Fibroblast of pulmonary artery (primary cell): ENCODE measurements at places on chromosomes 16 and 17.
A peak's percentile ranks its signal among the peaks of the same experiment; 100 is the strongest.

GRCh38 chr17:4220655-4221054, 43.1 kb downstream of the ANKFY1 start:
- DNase-seq, result peak; percentile 44

GRCh38 chr17:74491626-74492025, 25.2 kb downstream of the CD300A start:
- DNase-seq, result no peak

DNA sequence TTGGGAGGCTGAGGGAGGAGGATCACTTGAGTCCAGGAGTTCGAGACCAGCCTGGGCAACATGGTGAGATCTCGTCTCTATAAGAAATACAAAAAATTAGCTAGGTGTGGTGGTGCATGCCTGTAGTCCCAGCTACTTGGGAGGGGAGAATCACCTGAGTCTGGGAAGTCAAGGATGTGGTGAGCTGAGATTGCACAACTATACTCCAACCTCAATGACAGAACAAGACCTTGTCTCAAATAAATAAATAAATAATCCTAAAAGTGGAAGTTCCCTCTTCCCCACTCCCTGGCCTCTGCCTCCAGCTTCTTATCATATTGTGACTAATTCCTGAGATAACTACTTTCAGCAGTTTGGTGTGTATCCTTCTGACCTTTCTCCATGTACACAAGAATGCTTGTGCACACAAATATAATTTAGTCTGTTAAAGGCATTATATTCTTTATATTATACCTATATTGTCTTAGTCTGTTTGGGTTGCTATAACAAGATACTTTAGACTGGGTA, 23.5 kb upstream of the DNAJA2 start:
- no peak for DNase-seq

DNA sequence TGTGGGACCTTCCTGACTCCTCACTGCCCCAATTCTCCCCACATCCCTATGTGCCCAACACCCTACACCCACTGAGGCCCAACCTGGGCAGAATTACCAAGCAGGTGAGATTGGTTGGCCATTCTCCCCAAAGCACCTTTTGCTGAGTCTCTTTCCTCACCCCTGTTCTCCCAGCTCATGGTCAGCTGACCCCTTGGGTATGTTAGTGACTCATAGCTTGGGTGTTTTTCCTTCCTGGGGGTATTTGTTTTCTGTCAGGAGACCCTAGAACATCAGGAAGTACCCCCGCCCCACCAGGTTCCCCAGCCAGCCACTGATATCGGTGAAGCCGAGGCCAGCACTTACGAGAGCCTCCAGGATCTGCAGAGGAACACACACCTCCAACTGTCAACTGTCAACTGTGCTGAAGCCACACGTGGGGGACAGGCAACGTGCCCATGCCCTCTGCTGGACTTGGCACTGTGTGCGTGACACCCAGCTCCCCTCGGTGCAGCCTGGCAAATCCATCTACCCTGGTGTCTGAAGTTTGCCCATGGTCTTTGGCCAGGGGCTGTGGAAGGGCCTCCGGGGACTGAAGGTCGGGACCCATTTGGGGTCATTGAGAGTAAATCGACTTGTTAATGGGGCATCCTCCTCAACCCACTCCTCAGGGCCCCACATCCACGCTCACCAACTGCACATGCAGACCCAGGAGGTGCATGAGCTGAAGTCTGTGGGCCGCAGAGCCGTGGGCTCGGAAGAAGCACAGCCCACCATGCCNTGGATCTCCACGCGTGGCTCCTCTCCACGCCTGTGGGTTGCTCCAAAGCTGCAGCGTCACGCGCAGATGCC, 53.1 kb downstream of the METRNL start:
- DNase-seq, result no peak

GRCh38 chr17:19538095-19539039, 4.7 kb downstream of the SLC47A1 start:
- no peak for DNase-seq

- DNase-seq, result no peak
Measured at GRCh38 chr16:87538160-87538559, 45.3 kb upstream of the ZCCHC14 start.

DNA sequence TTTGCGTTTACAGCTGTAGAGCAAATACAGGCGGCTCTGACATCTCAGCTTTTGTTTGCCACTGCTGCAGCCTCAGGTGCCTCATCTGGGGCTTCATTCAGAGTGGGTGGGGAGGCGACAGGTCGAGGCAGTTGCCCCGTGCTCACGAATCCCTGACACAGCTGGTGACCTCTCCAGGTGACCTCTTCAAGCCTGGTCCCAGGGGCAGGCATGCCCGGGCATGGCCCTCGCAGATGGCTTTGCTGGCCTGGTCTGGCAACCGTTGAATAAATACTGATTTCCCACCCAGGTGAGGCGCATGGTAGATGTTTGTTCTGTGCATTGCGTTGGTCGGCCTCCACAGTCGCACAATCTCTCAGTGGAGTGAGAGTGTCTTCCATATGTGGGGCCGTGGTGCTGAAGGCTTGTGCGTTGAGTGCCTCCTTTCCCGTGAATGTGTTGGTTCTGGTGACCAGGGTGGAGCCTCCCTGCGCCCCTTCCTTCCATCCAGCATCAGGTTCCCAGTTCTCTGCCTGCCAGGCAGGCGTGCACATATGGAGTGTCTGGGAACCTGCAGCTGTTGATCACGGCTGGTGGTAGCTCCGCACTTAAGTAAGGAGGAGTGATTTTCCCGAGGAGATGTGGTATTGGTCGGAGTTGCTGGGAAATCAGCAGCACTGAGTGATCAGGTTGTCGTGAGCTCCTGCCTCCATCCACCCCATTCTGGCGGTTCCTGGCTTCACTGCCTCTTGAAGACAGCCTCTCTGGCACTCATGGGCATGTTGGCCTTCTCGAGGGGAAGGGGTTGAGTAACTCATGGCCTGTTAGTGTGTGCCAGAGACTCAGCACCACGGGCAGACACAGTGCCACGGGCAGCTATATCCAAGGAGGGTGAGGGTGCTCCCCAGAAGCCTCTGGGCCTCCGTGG, 149.7 kb downstream of the RPTOR start:
- DNase-seq, result no peak

GRCh38 chr16:14486520-14487303, 143.3 kb downstream of the PARN start:
- peak; percentile 95 for DNase-seq

- no peak for DNase-seq
Measured at GRCh38 chr16:73951481-73951880, 345.1 kb upstream of the PSMD7 start.

DNA sequence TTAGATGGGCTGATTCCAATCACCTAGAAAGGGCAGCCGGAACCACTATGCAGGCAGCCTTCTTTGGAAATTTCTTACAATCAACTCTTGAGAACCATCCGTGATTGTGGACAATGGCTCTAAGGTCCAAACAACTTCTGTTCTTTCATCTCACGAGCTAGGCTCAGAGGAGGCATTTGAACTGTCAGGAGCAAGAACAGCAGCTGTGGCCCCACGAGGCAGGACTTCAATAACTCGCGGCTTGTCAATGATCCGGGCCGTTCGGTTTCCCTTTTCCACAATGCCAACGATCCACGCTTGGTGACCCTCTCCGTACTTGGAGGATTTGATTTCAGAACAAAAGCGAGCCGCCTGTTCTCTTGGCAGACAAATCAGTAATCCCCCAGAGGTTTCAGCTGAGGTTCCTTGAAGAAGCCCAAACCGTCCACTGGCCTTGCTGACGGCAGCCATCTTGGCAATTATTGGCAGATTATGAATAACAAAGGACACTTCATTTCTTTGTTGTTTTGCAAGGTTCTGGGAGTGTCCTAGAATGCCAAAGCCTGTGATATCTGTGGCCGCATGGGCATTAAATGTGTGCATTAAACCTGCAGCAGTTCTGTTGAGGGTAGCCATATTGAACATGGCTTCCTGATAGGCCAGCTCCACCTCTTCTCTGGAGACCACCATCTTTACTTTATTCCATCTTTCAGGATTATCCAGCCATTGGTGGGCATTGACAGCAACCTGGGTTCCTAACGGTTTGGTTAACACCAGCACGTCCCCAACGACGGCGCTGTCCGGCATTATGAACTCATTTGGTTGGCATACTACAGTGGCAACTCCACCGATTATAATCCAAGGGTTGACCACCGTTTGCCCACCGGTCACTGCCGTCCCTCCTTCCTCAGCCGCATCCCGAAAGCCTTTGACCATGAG, 1.2 kb downstream of the SEPHS2 start:
- DNase-seq, result no peak
